ENCODE measurements at places on chromosomes 2 and 18.
A peak's percentile ranks its signal among the peaks of the same experiment; 100 is the strongest.

- DNase-seq = no peak
Observed at GRCh38 chr2:163732727-163733126, 3.1 kb downstream of the FIGN start.

GRCh38 chr2:135246711-135247270, 194.7 kb downstream of the RAB3GAP1 start:
- DNase-seq = no peak

DNA sequence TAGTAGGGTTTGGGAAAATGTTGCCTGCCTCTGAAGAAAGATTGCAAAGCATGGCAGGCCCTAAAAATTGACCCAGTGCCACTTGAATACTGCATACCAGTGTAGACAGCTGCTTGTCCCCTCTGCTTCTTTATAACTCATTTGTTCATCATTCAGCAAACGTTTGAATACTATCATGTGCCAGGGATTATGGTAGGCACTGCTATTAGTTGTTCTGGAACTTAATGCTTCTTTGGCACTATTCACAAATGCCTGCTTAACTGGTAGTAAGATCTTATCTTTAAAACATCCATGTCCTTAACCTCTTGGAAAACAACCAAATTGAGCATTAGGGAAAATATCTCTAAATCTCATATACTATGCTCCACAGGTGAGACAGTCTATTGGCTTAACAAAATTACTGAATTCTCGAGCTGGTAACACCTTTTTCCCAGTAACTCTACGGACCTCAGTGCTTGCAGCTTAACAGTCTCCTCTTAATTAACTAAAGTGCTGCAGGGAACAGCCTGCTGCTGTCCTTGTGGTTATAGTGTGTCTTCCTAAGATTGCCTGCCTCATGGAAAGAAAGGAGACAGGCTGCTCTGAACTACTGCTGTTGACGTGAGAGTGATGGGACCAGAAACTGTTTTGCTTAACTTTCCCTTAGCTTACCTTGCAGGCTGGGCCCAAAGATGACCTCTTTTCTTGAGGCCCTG, 93.2 kb downstream of the MIB1 start:
- DNase-seq = no peak

GRCh38 chr18:47471784-47472183, 220.3 kb upstream of the SKOR2 start:
- DNase-seq = no peak

- DNase-seq = no peak
Observed at GRCh38 chr18:68409576-68409975, 305.3 kb downstream of the TMX3 start.

GRCh38 chr2:100726866-100727265, 93.1 kb upstream of the NPAS2 start:
- DNase-seq = no peak

GRCh38 chr18:11850821-11851145, 430 bp upstream of the CHMP1B start:
- DNase-seq = no peak

GRCh38 chr2:68558576-68558975, 84.8 kb upstream of the PROKR1 start:
- DNase-seq = no peak

GRCh38 chr18:43389163-43389562, 111.9 kb upstream of the SYT4 start:
- no peak for DNase-seq

- no peak for DNase-seq
Observed at GRCh38 chr2:85666435-85667316, 1.3 kb downstream of the SFTPB start.

DNA sequence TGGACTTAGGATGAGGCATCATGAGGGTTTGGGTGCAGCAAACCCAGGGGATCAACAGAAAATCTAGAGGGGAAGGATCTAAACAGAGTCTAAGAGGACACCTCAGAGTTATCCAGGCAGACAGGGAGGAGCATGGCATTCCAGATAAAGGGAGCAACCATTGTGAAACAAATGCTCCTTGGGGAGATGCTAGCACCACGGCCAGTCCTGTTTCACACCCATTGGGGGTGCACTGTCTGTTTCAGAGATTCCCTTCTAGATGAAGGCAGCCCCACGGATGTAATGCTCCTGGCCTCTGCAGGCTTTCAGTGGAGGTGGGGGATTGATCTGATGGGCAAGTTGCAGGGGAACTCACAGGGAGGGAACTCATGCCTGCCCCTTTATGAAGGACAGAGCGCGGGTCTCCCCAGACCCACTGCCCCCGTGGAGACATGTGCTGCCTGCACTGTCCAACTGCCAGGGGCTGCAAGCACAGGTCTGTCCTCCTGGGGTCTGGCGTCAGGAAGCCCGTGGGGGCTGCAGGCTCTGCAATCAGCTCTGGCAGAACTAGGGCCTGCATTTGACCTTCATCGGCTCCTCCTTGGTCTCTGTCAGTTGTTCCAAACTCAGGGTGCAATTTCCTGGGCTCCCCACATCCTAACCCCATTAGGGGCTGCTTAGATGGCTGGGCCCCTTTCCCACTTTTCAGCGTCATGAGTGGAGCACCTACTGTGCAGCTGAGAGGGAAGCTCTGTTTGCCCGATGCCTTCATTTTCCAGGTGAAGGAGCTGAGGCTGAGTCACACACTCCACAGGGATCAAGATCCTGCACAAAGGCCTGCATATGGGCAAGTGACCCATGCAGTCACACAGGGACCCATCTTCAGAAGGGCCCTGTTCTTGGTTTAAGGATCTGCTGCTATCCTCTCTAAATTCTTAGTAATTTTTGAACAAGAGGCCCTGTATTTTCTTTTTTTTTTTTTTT, 163.4 kb downstream of the ARL4C start:
- no peak for DNase-seq

DNA sequence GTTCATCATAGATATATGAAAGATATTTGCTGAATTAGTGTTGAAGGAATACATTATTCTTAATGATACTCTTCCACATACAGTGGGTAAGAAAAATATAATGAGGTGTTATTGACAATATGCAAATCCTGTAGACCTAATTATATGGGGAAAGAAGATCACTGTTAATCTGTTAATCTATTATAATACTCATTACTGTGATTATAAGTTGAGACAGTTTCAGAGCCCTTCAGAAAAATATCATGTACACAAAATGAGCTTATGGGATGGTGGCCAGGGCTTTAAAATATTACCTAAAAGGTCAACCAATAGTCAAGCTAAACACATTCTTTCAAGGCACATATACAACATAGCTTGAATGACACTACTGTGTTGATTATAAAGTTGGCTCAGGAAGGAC, 163.5 kb downstream of the NOL4 start:
- no peak for DNase-seq

DNA sequence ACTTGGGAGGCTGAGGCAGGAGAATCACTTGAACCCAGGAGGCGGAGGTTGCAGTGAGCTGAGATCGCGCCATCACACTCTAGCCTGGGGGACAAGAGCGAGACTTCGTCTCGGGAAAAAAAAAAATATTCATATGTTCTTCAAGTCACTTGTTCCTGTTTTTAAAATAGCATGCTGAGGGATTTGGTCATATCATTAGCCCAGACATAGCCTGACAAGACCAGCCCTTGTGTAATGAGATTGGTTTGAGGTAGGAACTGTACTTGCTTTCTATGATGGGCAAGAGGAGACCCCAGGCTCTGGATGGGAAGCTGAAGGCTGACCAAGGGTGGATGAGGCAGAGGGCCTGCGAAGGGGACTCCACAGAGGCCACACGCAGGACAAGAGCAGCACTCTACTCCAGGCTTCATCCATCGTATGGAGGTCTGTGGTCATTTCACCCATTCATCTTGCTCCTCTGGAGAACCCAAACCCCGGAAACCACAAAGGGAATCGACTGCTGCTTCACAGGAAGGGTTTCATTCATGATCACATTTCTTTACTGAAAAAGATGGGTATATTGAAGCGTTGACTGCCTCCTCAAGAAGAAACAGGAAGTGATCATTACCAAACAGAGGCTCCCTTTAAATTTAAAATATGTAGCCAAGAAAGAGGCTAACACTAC, 87.1 kb upstream of the ZNF397 start:
- DNase-seq = no peak

GRCh38 chr2:236552581-236553363, 16.9 kb upstream of the ACKR3 start:
- DNase-seq = no peak

- DNase-seq = no peak
Observed at GRCh38 chr18:46458472-46458871, 198.5 kb downstream of the LOXHD1 start.

DNA sequence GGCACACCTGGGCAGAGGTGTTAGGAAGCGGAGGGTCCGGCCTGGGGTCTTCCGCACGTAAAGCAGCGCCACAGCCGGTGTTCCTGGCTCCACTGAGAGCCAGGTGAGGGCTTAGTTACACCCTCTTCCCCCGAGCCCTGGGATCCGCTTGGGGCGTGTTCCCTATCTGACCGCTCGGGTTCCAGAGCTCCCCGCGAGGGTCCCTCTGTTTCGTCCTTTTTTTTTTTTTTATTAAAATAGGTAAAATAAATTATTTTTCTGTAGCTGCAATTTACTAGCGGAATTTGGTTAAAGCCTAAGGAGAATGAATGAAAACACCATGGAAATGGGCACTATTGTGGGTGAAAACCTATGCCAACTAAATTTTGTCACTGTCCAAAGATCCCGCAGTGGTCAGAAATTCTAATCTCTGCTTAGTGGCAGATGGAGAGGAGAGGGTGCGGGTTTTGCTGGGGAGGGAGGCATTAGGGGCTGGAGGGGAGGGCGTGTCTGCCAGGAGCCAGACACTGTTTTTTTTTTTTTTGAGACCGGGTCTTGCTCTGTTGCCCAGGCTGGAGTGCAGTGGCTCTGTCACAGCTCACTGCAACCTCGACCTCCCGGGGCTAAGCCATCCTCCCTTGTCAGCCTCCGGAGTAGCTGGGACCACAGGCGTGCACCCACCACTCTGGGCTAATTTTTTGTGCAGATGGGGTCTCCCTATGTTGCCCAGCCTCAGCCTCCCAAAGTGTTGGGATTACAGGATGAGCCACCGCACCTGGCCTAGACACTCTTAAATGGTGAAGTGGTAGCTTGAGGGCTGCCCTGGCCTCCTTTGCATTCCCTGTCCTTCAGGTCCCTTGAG, 834 bp downstream of the PDCL3 start:
- DNase-seq = no peak

DNA sequence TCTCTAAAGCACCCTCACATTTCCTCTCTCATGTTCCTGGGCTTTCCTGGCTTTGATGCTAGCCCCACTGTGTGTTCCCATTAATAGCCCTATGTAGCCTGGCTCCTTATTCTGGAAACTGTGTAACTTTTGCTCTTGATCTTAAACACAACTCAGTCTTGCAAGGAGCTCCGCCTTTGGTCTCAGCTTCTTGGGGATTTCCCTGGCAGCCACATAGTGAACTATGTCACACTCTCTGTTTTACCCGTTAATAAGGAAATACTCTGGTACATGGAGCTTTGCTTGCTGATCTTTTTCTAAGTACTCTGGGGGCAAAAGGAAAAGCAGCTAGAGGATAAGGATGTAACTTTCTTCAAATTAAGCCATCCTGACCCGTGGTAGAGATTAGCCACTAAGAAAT, 259.3 kb downstream of the NEDD4L start:
- no peak for DNase-seq

- DNase-seq = peak; percentile 25
Observed at GRCh38 chr2:73823916-73824523, 4.7 kb upstream of the STAMBP start.

DNA sequence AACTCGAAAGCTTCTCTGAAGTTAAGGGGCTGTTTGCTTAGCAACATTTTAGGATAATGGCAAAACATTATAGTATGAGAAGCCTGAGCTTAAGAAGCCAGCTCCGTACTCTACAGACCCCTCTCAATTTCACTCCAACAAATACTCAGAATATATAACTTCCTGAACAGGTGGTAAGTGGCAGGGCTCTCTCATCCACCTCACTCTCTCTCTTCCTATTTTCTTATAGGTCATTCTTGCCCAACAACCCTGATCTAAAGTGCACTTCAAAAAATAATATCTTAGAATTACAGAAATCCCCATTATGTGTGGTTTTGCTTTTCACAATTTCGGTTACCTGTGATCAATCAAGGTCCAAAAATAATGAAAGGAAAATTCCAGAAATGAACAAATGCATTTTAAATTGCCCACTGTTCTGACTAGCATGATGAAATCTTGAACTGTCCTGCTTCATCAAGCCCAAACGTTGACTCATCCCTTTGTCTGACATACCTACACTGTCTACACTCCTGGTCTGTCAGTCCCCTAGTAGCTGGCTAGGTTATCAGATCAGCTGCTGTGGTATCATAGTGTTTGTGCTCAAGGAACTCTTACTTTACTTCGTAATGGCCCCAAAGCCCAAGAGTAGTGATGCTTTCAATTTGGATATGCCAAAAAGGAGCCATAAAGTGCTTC, 122.8 kb upstream of the COL5A2 start:
- DNase-seq = no peak

GRCh38 chr2:50729306-50730049, 302.5 kb downstream of the NRXN1 start:
- no peak for DNase-seq

DNA sequence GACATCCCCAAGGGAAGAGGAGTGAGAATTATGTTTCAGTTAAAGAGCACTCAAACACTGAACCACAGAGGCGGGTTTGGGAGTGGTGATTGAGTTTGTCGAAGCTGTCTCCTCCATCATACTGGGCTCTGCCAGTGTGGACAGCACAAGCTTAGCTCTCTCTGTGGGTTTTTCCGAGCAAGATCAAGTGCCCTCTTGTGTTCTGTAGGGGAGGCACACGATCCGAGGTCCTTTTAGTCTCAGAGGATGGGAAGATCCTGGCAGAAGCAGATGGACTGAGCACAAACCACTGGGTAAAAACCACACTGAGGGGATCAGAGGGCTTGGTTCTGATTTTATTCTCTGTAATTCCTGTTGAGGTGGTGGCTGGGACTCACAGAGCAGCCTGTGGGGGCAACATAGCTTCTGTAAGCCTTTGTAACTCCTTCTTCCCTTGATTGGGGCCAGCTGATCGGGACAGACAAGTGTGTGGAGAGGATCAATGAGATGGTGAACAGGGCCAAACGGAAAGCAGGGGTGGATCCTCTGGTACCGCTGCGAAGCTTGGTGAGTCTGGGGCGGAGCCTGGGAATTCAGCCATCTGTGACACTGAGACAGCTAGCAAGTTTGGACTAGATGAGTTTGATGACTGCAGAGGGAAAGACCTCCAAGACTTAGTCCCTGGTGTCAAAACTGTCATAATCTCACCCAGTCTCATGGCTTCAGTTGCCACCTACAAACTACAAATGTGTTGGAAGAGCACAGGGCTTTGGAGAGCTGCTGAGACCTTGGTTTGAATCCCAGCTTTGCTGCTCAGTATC, 2.0 kb downstream of the NAGK start:
- DNase-seq = no peak

- no peak for DNase-seq
Observed at GRCh38 chr2:145596416-145596815, 1076.5 kb upstream of the ZEB2 start.

DNA sequence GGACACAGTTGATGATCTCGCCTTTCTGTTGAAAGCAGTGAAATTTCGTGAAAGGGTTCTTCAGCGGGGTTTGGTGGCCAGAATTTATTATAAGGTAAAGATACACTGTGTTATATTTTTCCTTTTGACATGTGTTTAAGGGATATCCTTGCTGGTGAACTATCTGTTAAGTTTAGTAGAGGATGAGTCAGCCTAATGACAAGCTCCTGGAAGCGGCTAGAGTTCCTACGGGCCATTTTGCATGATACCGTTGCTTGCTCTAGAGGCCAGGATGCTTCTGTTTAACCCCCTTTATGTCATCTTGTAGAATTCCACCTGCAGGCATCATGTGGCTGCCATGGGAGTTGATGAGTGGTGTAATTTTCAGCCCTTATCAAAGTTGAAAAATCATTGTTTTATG, 124.8 kb upstream of the BCL2L11 start:
- DNase-seq = no peak

GRCh38 chr2:173747035-173747434, 218.1 kb downstream of the SP3 start:
- DNase-seq = no peak

- DNase-seq = no peak
Observed at GRCh38 chr2:162826921-162827320, 11.6 kb downstream of the KCNH7 start.
